NCI-H526 (cell line): ENCODE measurements at places on chromosomes 3 and 15.
A peak's percentile ranks its signal among the peaks of the same experiment; 100 is the strongest.

GRCh38 chr15:45402955-45403877 lies 24.9 kb upstream of the GATM start:
- DNase-seq, result no peak

DNA sequence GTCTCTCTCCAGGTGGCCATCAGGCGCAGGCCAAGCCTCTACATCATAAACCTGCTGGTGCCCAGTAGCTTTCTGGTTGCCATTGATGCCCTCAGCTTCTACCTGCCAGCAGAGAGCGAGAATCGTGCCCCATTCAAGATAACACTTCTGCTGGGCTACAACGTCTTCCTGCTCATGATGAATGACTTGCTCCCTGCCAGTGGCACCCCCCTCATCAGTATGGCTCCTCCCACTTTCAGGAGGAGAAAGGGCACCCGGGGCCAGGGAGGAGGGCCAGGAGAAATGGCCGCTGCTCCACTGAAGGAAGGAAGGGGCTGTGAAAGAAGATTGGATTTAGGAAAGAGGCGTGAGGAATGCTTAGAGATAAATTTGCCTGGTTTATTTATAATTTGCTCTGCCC lies 6.6 kb downstream of the HTR3C start:
- DNase-seq, result no peak

- DNase-seq, result no peak
Observed at GRCh38 chr15:94131875-94132274, 99.5 kb upstream of the MCTP2 start.

- DNase-seq, result peak; percentile 96
Observed at GRCh38 chr3:169668957-169669741, 5.6 kb upstream of the MECOM start.

DNA sequence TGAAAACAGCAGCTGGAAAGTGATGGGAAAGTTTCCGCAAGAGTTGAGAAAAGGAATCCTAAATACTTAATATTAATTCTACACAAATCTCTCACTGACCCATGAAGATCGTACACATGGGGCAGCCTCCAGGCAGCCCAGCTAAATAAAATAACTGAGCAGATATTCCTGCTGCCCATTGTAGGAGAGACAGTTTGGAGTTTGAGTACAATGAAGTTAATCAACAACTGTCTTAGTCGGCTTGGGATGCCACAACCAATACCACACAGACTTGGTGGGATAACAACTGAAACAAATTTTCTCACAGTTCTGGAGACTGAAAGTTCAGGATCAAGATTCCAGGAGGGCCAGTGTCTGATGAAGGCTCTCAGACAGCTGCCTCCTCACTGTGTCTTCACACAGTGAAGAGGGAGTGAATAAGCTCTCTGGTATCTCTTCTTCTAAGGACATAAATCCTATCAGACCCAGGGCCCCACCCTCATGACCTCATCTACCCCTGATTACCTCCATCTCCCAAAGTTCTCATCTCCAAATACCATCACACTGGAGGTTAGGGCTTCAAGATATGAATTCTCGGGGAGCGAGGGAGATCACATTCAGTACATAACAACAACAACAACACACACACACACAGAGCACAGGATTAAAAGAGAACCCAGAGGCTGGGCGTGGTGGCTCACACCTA lies 9.7 kb downstream of the TRPM7 start:
- DNase-seq, result no peak

GRCh38 chr3:184157206-184157605 lies 2.0 kb downstream of the DVL3 start:
- no peak for DNase-seq

- no peak for DNase-seq
Observed at GRCh38 chr3:174072675-174073074, 675.1 kb downstream of the NLGN1 start.

DNA sequence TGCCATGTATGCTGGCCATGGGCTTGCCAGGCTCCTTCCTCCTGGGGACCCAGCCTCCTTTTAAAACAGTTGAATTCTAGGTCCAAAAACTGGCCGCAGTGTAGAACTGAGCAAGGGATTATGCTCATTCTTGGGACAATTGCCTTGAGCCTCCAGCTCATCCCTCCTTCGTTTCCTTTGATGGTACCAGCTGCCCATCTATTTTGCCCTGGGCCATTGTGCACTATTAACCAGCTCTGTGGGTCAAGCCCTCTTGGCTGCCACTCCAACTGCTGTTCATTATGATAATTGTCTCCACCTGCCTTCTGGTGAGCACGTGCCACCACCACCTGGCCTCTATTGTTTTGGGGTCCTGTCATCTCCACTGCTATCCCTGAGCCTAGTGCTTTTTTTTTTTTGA lies 75.8 kb upstream of the SYN2 start:
- no peak for DNase-seq
